Large intestine (tissue), 12 donors: ENCODE measurements at places on chromosomes 4 and X. TPM values are rescaled to one million over a fixed set of nuclear protein-coding genes. Genes with fewer than 3 reads are reported as not detected.

HSFX4 gene
- 0.15 TPM for polyA plus RNA-seq

CCSER1 gene
- polyA plus RNA-seq: 9.5 TPM

ARHGEF9 gene
- 32.5 TPM for polyA plus RNA-seq

CMC4 gene
- 9.1 TPM for polyA plus RNA-seq

APELA gene
- polyA plus RNA-seq: 2.3 TPM

AP1S2 gene
- polyA plus RNA-seq: 32.3 TPM

IQCM gene
- polyA plus RNA-seq: 0.15 TPM

ZNF157 gene
- 0.27 TPM for polyA plus RNA-seq

EPHA5 gene
- polyA plus RNA-seq: 0.72 TPM

TRPC5OS gene
- polyA plus RNA-seq: not detected

DOCK11 gene
- polyA plus RNA-seq: 9.7 TPM

STBD1 gene
- 15.0 TPM for polyA plus RNA-seq

GRCh38 chrX:97145934-97146333, 262.2 kb downstream of the RPA4 start:
- no peak for DNase-seq

- no peak for DNase-seq
Measured at GRCh38 chr4:52889354-52889753, 27.2 kb downstream of the RASL11B start.

GRCh38 chr4:81499840-81500239, 28.1 kb upstream of the RASGEF1B start:
- DNase-seq: no peak

DNA sequence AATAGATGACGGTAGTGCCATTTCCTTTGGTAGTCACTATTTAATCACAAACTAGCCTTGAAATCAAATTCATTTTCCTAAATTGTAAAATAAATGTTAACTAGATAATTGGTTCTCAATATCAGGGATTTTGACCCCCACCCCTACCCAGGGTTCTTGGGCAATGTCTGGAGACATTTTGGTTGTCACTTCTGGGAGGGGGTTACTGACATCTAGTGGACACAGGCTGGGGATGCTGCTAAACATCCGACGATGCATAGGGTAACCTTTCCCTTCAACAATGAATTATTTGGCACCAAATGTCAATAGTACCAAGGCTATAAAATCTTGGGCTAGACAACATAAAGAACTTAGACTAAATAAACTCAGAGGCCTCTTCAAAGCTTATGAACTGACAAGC, 285.8 kb upstream of the TRPC5 start:
- no peak for DNase-seq

GRCh38 chr4:64230709-64231310, 178.4 kb downstream of the TECRL start:
- DNase-seq: no peak

GRCh38 chrX:110561034-110561433, 202.4 kb downstream of the RTL9 start:
- no peak for DNase-seq

GRCh38 chr4:147578051-147578476, 39.1 kb upstream of the TMEM184C start:
- DNase-seq: no peak

GRCh38 chr4:43456383-43456782, 563.9 kb downstream of the GRXCR1 start:
- no peak for DNase-seq

GRCh38 chrX:49884290-49884862, 5.1 kb downstream of the USP27X start:
- DNase-seq: peak; percentile 40

DNA sequence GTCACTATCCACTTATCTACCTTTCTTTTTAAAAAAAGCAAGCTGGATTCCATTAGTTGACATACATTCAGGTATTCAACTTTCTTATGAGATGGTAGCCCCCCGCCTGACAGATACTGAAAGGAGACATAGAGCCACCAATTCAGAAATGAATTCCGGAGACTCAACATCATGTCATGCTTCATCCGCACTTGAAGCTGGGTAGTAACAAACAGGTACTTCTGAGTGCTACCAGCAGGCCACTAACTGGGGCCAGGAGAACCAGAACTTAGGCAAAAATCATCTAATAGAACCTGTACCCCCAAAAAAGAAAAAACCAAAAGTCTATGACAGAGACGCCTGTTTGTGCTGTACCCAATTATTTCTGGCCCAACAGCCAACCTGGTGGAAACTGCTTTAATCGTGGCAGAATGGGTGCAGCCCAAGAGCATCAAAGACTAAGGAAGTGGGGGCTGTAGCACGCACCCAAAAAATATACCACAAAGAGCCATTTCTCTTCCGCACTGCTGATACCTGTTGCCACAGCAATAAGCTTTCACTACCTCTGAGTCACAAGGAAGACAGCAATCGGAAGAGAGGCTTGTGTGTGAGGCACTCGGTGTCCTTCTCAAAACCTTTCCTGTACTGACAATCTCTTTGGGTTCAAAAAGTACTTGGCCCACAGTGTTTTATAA, 84.8 kb downstream of the AFAP1 start:
- DNase-seq: no peak

GRCh38 chrX:141662781-141663180, 35.8 kb downstream of the SPANXD start:
- DNase-seq: no peak

GRCh38 chrX:132669142-132669541, 180.3 kb upstream of the MBNL3 start:
- DNase-seq: no peak

DNA sequence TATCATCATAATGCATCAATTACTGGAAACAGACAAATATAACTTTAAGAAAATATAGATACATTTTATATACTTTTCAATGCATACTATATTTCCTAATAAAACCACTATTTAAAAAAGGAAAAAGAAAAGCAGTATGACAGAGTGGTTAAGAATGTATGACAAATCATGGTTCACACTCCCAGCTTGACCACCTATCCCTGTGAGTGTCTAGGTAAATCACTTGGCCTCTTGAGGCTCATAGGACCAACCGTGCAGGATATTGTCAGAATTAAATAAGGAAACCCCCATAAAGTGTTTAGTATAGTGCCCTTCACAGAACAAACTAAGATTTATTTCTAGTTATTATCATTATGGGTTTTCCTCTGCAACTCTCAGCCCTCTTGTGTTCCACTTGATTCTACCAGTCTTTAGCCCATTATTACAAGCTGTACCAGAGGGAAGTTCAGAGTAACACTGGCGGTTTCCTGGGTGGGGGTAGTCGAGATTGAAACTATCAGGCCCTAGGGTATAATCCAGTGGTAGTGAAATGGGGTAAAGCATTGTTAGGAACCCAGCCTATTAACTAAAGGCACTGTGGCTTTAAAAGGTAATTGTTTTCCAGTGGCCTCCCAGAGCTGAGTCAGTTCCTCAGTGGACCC, 55.5 kb upstream of the PAK3 start:
- DNase-seq: no peak

- no peak for DNase-seq
Measured at GRCh38 chr4:151931563-151931962, 170.8 kb upstream of the GATB start.

DNA sequence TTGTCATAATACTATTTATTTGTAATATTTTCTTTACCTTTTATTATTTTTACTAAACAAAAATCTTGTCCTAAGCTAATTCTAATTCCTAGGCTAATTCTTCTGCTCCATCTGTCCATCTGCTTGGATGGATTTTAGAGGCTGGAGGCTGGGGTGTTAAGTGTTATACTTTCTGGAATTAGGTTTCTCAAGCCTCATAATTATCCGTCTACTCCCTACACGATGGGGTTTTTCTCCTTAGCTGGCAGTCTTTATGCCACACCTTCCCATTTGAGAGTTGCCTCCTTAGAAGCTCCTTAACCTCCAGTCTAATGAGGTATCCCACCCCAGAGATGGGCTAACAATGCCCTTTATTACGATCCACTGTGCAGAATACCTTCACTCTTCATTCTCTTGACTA, 37.6 kb upstream of the LGI2 start:
- no peak for DNase-seq

GRCh38 chr4:109389369-109390114, 44.1 kb upstream of the SEC24B start:
- DNase-seq: no peak

- DNase-seq: no peak
Measured at GRCh38 chr4:52057196-52057595, 6.1 kb downstream of the SPATA18 start.

- DNase-seq: no peak
Measured at GRCh38 chrX:24574743-24575142, 72.4 kb downstream of the PCYT1B start.

GRCh38 chrX:72029483-72030411, 102.0 kb downstream of the RTL5 start:
- DNase-seq: peak; percentile 36

DNA sequence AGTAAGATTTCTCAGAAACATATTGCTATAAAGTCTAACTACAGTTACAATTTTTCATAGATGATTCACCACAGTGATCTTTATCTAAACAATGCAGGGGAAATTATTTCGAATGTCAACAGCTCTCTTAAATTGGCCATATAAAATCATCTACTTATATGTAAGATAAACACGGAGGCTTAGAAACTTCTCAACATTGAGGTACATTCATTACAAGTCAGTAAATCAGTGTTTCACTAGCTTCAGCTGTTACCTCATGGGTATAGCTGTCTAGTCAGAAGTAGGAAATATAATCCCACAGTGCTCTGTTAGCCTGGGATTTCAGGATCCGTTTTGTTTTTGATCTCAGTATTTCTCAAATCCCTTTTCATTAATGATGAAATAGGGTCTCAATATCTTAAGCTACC, 43.2 kb downstream of the PCDH7 start:
- DNase-seq: no peak
